CD4-positive, alpha-beta T cell treated with Interleukin-21 for 1 hour (primary cell): ENCODE measurements at places on chromosomes 1 and 21.
A peak's percentile ranks its signal among the peaks of the same experiment; 100 is the strongest.

- DNase-seq, result no peak
Measured at GRCh38 chr1:229378586-229379367, 35.9 kb upstream of the CCSAP start.

GRCh38 chr1:62903522-62903921, 119.6 kb downstream of the ATG4C start:
- DNase-seq, result no peak

- DNase-seq, result no peak
Measured at GRCh38 chr1:153099461-153100045, 5.2 kb upstream of the SPRR2E start.

GRCh38 chr1:182520736-182521135, 68.3 kb downstream of the RNASEL start:
- DNase-seq, result no peak

DNA sequence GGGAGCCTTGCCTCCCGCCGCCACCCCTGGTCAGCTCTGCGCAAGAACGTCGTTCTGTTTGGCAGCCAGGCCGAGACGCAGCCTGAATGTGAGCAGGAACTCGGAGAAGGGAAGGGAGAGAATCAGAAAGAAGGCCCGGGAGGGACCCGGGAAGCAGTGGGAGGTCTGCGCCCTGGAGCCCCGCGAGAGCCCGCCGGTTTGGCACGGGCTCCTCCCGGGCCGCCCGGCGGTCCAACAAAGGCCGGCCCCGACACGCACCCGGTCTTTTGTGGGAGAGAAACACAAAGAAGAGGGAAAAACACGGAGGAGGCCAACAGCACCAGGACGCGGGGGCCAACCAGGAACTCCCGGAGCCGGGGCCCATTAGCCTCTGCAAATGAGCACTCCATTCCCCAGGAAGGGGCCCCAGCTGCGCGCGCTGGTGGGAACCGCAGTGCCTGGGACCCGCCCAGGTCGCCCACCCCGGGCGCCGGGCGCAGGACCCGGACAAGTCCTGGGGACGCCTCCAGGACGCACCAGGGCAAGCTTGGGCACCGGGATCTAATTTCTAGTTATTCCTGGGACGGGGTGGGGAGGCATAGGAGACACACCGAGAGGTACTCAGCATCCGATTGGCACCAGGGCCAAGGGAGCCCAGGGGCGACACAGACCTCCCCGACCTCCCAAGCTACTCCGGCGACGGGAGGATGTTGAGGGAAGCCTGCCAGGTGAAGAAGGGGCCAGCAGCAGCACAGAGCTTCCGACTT, 2.7 kb upstream of the OLIG2 start:
- no peak for DNase-seq

- DNase-seq, result no peak
Measured at GRCh38 chr1:20712215-20712577, 5.6 kb downstream of the KIF17 start.

- peak; percentile 64 for DNase-seq
Measured at GRCh38 chr1:160862203-160863060, at the start of gene CD244. Gene CD244 (minus strand): TSS chr1:160862887. CDS start chr1:160862677, 210 bp downstream.

DNA sequence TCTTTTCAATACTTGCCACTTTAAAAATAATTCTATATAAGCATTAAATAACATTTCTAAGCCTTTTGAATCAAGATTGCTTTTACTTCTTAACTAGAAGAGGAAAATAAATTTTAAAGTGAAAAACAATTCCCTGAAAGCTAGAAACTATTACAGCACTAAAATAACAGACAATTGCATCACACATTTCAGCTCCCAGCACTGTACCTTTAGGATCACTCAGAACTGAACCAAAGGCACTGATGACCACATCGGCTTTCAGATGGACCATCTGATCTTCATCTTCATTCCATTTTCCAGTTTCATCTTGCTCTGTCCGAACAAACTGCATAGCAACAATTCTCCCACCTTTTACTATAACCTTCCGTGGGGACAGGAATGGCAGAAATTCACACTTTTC, 347.3 kb downstream of the DPYD start:
- DNase-seq, result no peak

- no peak for DNase-seq
Measured at GRCh38 chr1:32767156-32767555, 50.0 kb downstream of the YARS1 start.

DNA sequence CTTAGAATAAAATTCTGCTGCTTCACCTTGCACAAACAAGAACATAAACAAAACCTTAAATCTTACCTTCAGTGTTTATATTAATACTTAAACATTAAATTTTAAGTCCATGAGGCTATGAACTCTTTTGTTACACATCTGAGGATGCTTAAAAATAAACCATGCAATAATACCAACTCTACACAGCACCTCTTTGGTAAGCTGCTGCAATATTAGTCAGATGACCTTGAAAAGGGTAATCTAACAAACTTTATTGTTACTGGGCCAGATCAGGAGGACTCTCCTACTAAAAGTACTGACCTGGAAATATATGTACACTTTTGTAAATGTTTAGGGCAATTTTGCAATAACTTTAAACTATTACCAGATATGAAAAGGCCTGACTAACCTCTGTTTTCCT, 763 bp downstream of the SIKE1 start:
- DNase-seq, result no peak

GRCh38 chr1:226050133-226050532, 12.4 kb upstream of the H3-3A start:
- DNase-seq, result no peak

DNA sequence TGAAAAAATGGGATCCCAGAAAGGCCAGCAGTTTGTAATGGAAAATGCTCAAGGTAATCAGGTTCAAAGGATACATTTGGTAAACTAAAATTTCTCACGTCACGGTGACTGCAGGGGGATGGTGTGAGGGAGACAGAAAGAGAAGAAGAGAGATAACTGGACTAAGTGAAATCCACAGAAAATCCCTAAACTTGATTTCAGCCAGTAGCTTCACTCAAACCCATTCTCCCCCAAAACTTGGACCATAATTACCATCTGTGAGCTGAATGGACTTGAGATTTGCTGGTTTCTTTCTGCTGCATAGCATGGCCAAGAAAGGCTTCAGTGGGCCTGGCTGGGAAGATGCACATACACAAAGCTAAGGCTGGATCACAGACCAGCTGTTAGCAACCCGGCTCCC, 155.4 kb upstream of the LMO4 start:
- DNase-seq, result no peak

DNA sequence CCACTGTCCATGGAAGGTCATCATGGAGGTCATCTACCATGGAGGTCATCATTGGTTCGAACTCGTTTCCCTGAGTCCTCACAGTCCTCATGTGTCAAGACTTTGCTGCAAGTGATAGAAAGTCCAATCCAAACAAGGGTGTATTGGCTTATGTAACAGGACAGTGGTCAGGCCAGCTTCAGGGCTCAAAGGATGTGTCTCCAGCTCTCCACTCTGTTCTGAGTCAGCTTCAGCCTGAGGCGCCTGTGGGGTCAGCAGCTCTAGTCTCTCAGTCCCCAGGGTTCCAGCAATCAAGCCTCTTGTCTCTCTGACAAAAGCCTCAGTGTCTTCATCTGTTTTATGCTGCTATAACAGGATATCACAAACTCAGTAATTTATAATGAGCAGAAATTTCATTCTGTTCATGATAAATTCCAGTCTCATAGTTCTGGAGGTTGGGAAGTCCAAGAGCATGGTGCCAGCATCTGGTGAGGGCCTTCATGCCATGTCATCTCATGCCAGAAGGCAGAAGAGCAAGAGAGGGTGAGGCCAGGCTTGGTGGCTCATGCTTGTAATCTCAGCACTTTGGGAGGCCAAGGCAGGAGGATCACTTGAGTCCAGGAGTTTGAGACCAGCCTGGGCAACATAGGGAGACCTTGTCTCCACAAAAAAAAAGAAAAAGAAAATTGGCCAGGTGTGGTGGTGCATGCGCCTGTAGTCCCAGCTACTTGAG, 19.5 kb downstream of the A3GALT2 start:
- DNase-seq, result no peak

- DNase-seq, result no peak
Measured at GRCh38 chr1:43035821-43036741, 77.4 kb upstream of the SLC2A1 start.

GRCh38 chr1:33599516-33600115, 127.2 kb downstream of the ZSCAN20 start:
- no peak for DNase-seq

DNA sequence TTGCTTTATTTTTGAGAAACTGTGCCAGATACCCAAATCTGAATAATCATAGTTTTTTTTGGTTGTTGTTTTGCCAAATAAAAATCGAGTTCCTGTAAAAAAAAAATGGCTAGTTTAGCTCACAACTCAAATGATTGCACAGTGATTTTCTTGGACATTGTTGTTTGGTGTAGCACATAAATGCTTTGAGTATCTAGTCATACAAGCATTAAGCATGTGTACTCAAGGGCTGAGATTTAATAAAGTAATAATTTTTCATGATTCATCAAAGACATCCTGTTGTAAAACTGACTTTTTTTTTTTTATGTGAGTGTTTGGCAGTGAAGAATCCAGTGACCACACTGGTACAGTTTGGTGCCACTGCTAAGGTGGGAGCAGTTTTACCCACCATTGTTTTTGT, 18.8 kb downstream of the ITSN1 start:
- DNase-seq, result no peak

- no peak for DNase-seq
Measured at GRCh38 chr1:202964791-202965410, 2.2 kb downstream of the CYB5R1 start.

GRCh38 chr1:183676586-183677189, 23.6 kb upstream of the APOBEC4 start:
- no peak for DNase-seq

GRCh38 chr1:87883906-87884305, 555.2 kb downstream of the LMO4 start:
- no peak for DNase-seq

DNA sequence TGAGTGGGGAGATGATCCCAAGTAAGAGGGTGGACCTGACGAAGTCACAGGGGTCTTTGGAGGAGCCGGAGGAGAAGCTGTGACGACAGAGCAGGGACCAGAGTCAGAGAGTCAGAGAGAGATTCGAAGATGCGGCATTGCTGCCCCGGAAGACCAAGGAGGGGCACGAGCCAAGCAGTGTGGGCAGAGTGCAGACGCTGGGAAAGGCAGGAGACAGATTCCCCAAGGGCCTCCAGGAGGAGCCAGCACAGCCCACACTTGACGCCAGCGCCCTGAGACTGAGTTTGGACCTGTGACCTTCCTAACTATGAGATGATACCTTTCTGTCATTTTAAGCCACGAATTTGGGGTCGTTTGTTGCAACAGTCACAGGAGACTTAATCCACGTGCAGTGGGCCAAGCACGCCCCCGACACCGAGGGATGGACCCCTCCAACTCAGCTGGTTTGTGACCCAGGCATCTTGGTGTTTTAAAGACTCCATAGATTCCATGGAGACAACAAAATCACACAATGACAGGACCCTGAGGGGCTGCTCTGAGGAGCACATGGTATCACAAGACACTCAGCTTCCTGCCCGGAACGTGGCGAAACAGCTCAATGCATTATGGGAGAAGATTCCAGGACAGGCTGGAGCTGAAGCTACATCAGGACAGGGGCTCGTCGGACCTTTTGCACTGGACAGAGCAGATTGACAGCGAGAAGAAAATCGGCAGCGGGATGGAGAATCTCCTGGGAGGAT, 11.0 kb upstream of the TFF1 start:
- no peak for DNase-seq

- no peak for DNase-seq
Measured at GRCh38 chr1:5375481-5375880, 616.7 kb downstream of the NPHP4 start.

- no peak for DNase-seq
Measured at GRCh38 chr1:183702087-183702812, 49.1 kb upstream of the APOBEC4 start.

DNA sequence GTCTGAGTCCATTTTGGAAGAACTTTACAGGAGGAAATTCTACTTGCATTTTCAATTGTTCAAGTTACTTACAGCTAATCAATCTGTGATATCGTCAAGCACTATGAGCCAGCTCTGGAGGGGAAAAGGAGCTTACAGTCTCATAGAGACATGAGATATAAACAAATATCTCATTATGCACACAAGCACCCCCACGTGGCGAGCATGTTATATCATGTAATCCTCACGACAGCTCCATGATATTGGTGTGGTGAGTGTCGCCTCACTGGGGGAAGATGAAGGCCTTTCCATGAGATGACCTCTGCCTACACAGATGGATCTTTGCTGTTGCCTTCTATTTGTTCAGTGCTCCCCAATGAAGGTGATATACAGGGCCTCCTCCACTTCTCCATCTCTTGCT, 34.6 kb downstream of the TNR start:
- DNase-seq, result no peak

DNA sequence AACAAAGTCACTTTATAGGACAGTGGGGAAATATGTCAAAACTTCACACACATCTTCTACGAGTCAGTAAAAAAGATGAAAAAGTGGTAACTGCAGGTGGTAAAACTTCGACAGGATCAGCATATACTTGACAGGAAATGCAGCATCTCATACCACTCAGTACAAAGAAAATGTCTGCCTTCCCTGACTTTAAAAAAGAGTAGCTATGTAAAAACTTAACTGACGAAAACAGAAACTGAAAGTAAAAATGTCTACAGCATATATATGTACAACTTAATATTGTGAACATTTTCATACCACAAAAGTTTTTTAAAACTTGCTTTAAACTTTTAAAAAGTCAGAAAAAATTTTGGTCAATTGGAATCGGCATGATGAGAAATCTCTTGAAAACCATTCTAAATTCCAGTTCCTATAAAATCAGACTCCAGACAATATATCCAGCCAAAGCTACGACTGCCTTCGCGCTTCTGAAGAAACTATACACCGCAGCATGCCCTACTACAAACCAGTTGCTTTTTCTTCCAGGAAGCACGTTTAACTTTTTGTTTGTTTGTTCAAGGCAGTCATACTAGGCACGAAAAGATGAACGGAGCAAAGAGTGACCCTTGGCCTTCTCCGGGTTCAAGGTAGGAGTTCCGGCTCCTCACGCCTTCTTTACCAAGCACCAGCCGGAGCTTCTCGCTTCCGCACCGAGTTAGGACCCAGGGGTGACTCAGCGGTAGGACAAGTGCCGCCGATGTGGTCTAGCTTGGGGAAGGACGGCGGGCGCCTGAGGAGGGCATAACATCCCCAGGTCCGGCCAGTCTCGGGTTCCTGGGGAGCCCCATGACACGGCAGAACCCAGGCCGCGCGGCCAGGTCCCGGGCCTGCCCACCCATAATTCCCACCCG, 612 bp downstream of the PSMA5 start:
- DNase-seq, result peak; percentile 73
